Right cardiac atrium (tissue), 5 donors: ENCODE measurements at places on chromosomes 3 and 15. TPM values are rescaled to one million over a fixed set of nuclear protein-coding genes. Genes with fewer than 3 reads are reported as not detected.

OXTR gene
- 0.79 TPM for total RNA-seq

AMT gene
- total RNA-seq: 28.3 TPM

TRIM42 gene
- not detected for total RNA-seq

SMC4 gene
- total RNA-seq: 18.7 TPM

AHSG gene
- total RNA-seq: not detected

CPLX3 gene
- 25.8 TPM for total RNA-seq

GOLGA6A gene
- not detected for total RNA-seq

RBP2 gene
- not detected for total RNA-seq

ATP8B4 gene
- total RNA-seq: 11.7 TPM

USP3 gene
- 17.6 TPM for total RNA-seq

EPB42 gene
- total RNA-seq: not detected

LXN gene
- 9.7 TPM for total RNA-seq

LMAN1L gene
- 66.2 TPM for total RNA-seq

FSTL1 gene
- 735 TPM for total RNA-seq

CMTM8 gene
- total RNA-seq: 4.6 TPM

MYEF2 gene
- 17.5 TPM for total RNA-seq

CCDC191 gene
- total RNA-seq: 2.3 TPM

C3orf85 gene
- not detected for total RNA-seq

LEKR1 gene
- 1.5 TPM for total RNA-seq

CPN2 gene
- not detected for total RNA-seq

ATP1B3 gene
- 47.2 TPM for total RNA-seq

GOLGA8G gene
- not detected for total RNA-seq

C3orf20 gene
- not detected for total RNA-seq

TOPAZ1 gene
- total RNA-seq: not detected

CCR8 gene
- total RNA-seq: not detected

FBXL22 gene
- 31.9 TPM for total RNA-seq

WDR49 gene
- 16.0 TPM for total RNA-seq

GPR27 gene
- total RNA-seq: 2.1 TPM

KCNMB3 gene
- 1.1 TPM for total RNA-seq

RHOV gene
- not detected for total RNA-seq

MRPL3 gene
- total RNA-seq: 47.9 TPM

CFAP20DC gene
- total RNA-seq: not detected

DNAJA4 gene
- 170 TPM for total RNA-seq

FAM107A gene
- total RNA-seq: 60.2 TPM

BSN gene
- total RNA-seq: 0.25 TPM

ZNF660 gene
- total RNA-seq: 2.2 TPM

CLDN1 gene
- total RNA-seq: 1.3 TPM

CYP8B1 gene
- total RNA-seq: 0.14 TPM

SCN11A gene
- 0.03 TPM for total RNA-seq

CLDN11 gene
- 11.3 TPM for total RNA-seq

EOMES gene
- 0.29 TPM for total RNA-seq

LRTM1 gene
- not detected for total RNA-seq

MAPKBP1 gene
- total RNA-seq: 16.0 TPM

OR5K2 gene
- not detected for total RNA-seq

ARPP21 gene
- total RNA-seq: 0.11 TPM

RASGRF1 gene
- not detected for total RNA-seq

SKOR1 gene
- 0.28 TPM for total RNA-seq

TGM5 gene
- not detected for total RNA-seq

NDUFB5 gene
- 284 TPM for total RNA-seq

SH2D7 gene
- not detected for total RNA-seq

ADAMTS17 gene
- 4.4 TPM for total RNA-seq

SLC7A14 gene
- total RNA-seq: 0.06 TPM

ALDH1A3 gene
- total RNA-seq: 10.3 TPM

CPEB1 gene
- 6.1 TPM for total RNA-seq

ARPIN gene
- 16.0 TPM for total RNA-seq

RYK gene
- 52.3 TPM for total RNA-seq

ST8SIA2 gene
- 0.57 TPM for total RNA-seq
